ENCODE measurements at places on chromosomes 5 and 9.

DNA sequence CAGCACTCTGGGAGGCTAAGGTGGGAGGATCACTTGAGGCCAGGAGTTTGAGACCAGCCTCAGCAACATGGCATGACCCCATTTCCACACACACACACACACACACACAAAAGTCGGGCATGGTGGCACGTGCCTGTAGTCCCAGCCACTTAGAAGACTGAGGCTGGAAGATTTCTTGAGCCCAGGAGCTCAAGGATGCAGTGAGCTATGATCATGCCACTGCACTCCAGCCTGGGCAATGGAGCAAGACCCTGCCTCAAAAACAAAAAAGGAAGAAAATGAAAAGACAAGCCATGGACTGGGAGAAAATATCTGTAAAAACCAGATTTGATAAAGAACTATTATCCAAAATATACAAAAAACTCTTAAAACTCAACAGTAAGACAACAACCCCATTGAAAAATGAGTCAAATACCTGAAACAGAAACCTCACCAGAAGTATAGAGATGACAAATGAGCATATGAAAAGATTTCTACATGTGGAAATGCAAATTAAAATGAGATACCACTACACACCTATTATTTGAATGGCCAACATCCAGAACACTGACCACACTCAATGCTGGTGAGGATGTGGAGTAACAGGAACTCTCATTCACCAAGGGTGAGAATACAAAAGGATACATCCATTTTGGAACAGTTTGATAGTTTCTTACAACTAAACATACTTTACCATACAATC lies 24.7 kb downstream of the DNAJA1 start:
- DNase-seq: no peak

DNA sequence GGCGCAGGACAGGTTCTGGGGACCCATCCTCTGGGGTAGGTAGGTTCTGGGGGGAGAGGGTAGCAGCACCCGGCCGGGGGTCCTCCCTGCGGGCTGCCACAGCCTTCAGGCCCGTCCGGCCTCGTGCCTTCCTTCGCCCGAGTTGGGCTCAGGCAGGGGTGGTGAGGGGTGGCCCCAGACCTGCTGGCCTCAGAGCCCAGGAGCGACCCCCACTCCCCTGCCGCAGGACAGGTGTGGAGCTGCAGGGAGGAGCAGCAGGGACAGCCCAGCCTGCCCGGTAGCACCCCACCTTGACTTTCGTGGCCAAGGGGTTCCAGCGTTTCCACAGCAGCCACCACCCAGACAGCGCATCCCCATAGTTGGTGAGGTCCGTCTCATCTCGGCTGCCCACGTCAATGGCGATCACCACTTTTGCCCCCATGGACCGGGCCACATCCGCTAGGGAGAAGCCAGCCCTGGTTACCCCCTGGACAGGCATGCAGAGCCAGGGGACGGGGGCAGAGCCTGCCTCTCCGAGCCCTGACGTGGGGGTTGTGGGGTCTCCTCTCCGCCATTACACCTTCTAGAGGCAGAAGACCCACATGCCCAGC lies 3.4 kb upstream of the NSMF start:
- no peak for DNase-seq

- no peak for DNase-seq
Observed at GRCh38 chr9:104313396-104314110, 190.5 kb upstream of the OR13F1 start.

GRCh38 chr5:150184990-150185912 lies 4.6 kb upstream of the SLC6A7 start:
- no peak for DNase-seq

DNA sequence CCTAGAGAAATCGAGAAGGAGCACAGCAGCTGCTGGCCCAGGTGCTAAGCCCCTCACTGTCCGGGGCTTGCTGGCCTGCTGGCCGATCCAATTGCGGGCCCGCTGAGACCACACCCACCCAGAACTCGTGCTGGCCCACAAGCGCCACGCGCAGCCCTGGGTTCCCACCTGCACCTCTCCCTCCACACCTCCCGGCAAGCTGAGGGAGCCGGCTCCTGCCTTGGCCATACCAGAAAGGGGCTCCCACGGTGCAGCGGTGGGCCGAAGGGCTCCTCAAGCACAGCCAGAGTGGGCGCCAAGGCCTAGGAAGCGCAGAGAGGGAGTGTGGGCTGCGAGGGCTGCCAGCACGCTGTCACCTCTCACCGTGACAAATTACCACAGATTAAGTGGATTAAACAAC lies 6.8 kb upstream of the BNC2 start:
- no peak for DNase-seq

GRCh38 chr9:134360180-134360759 lies 34.0 kb downstream of the RXRA start:
- no peak for DNase-seq

DNA sequence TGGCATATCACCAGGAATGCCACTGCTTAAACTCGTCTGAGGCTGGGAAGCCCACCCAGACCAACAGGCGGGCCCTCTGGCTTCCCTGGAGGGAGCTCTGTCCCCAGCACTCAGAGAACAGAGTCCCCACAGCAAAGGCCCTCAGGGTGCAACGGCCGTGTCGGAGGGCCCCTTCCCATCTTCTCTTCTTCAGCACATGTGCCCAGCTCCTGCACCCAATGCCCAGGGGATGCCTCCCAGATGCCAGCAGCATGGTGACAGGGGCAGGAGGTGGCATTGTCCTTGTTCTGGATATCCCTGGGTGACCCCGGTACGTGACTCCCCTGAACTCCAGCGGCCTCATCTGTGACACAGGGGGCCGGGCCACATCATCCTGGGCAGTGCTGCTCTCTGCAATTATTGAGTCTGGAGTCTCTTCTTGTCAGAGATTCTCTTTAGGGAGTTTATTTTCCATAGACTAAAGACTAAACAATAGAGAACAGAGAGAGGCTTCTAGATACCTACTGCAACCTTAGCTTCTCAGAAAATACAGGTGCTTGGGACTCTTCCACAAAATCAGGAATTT lies 13.6 kb upstream of the OLFM1 start:
- no peak for DNase-seq

- no peak for DNase-seq
Observed at GRCh38 chr5:159096924-159097783, 2.6 kb downstream of the EBF1 start.

DNA sequence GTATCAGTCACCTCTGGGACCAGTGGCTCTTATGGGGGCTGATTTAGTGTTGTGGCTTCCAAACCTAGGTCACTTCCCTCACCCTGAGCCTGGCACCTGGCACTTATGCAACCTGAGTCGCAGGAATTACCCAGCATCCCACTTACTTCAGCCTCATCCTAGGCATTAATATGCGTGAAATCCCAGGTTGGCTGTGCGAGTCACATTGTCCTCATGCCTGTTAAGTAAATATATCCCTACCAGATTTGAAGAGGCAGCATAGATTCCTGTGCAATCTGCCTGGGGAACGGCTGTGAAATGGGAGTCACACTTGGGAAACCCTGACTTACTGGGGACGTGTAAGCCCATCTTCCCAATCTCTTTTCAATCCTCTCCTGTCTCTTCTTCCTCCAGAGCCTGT lies 42.7 kb upstream of the AKNA start:
- no peak for DNase-seq

- no peak for DNase-seq
Observed at GRCh38 chr9:100432736-100433135, 5.8 kb downstream of the MSANTD3 start.

- DNase-seq: no peak
Observed at GRCh38 chr5:172828911-172829431, 5.1 kb upstream of the ERGIC1 start.

Data from NCI-H2081 treated with DMSO at 0.1 percent for 48 hours (cell line).